ENCODE measurements at places on chromosomes 6 and 20.

DNA sequence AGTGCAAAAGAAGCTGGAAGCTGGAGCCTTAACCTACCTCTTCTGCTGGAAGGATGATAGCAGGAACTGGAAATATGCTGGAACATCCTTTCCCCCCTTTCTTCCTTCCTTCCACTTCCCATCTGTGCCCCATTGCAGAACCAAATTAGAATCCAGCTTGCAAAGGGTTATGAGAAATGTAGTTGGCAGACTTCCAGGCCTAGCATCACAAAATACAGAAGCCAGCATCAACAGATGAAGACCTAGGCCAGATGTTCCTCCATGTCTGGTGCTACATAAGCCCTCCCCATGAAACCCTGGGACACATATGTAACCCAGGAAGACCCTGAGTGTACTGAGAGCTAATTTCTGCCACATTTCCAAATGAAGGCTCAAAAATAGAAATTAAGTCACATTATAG is 40.0 kb upstream of the TFAP2B start:
- DNase-seq = no peak

DNA sequence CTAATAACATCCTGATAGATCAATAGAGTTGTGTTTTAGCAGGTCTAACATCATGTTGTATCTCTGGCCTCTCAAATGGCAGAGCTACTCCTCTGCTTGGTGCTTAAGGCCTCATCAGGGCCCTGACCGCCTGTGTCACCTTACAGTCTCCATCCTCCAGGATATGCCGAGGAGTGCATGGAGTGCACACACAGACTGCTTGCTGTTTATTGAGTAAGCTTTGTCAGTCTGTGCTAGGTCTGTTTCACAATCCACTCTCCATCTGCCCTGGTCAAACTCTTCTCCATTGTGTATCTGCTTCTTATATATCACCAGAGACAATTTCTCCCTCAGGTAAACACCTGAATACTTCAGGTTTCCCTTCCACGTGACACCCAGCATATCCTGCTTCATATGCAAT is 136.1 kb downstream of the SLC24A3 start:
- DNase-seq = peak; percentile 22

DNA sequence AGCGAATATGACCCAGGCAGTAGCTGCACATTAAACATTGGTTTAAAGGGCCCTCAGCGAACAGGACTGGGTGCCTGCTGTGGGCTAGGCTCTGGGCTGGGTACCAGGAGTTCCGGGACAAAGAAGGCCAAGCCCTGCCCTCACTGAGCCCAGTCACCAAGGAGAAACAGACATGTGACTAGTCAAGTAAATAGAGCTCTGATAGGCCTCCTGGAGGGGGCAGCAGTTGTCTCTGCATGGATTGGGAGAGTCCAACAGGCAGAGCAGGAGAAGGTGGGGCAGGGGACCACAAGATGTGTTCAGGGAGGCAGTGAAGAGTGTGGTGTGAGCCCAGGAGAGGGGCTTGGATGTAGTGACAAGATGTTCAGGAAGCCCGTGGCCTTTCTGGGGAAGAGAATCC is 3.1 kb downstream of the HM13 start:
- peak; percentile 35 for DNase-seq

DNA sequence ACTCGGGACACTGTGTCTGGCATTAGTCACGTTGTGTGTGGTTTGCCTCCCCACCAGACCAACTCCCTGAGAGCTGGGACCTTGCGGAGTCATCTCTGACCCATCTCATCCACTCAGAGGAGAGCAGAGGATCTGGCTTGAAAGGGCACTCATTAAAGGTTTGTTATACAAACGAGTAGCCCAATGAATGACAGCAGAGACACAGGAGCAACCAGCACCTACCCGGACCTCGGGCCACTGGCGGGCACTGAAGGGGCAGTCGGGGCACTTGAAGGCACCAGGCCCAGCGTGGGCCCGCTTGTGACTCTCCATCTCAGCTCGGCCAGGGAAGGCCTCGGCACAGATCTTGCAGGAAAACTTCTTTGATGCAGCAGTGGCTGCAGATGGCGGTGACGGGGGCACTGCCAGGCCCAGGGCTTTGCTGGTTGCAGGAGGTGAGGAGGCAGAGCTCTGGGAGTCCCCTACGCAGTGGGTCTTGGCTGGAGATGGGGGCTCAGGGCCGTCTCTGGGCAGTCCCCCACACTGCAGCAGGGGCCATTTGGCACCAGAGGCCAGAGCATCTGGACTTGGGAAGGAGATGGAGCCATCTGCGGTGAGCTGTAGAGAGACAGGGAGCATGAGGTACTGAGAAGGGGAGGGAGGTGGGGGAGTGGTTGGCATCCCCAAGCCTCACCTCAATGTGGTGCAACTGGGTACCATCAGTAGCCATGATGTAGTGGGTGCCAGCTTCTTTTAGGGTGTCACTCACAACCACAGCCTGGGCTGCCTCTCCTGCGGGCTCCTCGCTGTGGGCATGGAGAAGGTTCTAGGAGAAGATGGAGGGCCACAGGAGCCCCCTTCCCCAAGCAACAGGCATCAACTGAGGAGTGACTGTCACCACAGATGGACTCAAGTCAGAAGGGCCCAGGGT is 17.7 kb downstream of the PCIF1 start:
- DNase-seq = no peak

DNA sequence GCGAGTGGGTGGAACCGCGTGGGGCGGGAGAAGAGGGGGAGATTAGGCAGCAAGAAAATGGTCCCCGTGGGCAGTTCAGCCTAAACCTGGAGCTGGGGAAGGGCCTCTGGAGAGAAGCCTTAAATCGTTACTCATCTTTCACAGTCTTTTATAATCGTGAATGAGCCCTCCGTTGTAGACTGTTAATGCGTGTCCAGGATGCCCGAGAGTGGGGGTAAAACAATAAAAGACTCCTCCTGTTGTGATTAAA is 11.0 kb upstream of the ELOVL5 start:
- DNase-seq = no peak

GRCh38 chr20:19497064-19497463 is 261.0 kb upstream of the RIN2 start:
- no peak for DNase-seq

DNA sequence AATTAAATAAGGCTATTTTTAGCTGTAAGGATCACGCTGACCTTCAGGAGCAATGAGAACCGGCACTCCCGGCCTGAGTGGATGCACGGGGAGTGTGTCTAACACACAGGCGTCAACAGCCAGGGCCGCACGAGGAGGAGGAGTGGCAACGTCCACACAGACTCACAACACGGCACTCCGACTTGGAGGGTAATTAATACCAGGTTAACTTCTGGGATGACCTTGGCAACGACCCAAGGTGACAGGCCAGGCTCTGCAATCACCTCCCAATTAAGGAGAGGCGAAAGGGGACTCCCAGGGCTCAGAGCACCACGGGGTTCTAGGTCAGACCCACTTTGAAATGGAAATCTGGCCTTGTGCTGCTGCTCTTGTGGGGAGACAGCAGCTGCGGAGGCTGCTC is 84.0 kb downstream of the RAMACL start:
- no peak for DNase-seq

DNA sequence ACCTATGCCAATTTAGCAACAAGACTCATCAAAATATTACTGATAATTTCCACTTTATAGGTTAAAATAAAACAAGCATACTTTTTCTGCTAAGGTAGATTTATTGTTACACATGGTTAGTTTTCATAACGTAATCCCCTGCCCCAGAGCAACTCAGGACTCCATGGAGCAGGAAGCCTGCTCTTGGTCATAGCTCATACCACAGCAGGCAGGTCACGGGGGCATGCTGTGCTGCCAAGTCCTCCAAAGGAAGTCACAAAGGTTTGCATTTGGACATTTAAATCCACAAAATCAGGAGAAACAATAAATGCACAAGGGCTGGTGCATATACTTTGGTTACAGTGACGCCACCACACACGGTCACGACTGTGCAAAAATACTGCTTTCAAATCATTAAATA is 12.5 kb downstream of the GZF1 start:
- no peak for DNase-seq

DNA sequence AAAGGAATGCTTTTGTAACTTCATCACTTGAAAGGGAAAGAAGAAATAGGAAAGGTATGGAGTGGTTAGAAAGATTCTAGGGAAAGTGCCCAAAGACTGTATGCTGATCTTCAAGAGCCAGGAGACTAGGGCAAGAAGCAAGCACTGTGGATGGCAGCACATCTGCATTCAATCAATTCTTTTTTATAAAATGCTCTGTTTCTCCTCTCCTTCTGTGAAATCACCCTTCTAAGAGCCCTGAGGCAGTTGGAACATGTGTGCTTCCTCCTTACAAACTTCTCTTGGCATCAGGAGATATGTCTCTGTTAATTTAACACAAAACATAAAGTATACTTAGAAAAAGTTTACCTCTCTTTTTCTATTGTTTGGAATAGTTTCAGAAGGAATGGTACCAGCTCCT is 1162.2 kb upstream of the GJE1 start:
- DNase-seq = no peak

DNA sequence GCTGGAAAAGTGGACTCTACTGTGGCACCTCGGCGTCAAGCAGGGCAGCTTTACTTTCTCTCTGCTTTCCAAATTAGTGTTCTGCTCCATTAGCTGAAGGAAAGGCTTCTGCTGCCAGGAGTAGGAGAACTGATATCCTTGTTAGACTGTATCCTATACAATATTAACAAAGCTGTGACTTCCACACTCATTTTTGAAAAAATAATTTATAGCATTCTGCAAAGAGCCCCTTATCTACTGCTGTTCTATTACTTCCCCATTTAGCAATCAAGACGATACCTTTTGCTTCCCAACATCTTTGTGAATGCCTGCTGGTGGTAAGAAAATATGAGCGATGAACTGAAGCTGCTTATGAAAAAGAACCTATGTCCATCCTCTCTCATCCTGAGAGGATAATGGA is 151.1 kb downstream of the UBE3D start:
- no peak for DNase-seq

DNA sequence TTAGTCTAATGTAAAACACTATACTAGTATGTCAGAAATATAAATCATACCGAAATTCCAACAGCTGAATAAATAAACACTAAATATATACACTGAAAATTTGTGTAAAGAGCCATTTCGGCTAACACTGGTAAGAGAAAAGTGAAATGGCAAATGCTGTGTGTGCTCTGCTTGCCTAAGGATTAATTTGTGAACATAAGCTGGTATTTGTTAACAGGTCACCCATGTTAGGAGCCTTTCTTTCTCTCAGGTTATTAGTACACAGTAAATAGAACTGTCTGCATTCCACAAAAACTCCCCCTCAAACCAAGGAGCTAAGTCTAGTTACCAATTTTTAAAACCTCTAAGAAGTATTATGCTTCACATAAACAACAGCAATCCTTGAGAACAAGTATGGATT is 27.0 kb downstream of the ELOVL5 start:
- no peak for DNase-seq

DNA sequence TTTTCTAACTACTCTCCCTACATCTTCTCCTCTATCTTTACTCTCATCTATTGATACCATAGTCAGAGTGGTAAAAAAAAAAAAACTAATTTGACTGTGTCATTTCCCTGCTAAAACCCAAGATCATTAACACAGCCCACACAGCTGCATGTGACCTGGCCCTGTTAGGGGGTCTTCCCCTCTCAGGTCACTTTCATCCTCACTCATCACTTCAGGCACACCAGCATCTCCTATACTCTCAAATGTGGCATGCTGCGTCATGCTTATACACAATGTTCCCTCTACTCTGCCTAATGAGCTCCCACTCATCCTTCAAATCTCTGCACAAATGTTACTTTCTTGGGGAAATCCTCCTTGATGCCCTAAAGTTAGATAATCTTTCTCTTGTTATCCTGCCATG is 86.8 kb downstream of the CDK19 start:
- DNase-seq = no peak

- DNase-seq = peak; percentile 92
Measured at GRCh38 chr6:125612345-125612846, 137.0 kb upstream of the HEY2 start.

- DNase-seq = no peak
Measured at GRCh38 chr20:46328200-46328882, 20.0 kb upstream of the CDH22 start.

- DNase-seq = no peak
Measured at GRCh38 chr20:31845300-31845863, at the start of gene FOXS1. TSS of gene FOXS1 (minus strand) at chr20:31845604. CDS start at chr20:31845542, 62 bp downstream.

- DNase-seq = no peak
Measured at GRCh38 chr20:53942973-53943372, 127.4 kb downstream of the BCAS1 start.

GRCh38 chr6:54243699-54244098 is 64.5 kb upstream of the TINAG start:
- DNase-seq = no peak

- no peak for DNase-seq
Measured at GRCh38 chr20:11217326-11218172, 543.8 kb upstream of the JAG1 start.

- DNase-seq = no peak
Measured at GRCh38 chr6:91886183-91886795, 1299.4 kb upstream of the MAP3K7 start.

GRCh38 chr20:33868595-33868994 is 57.4 kb downstream of the CHMP4B start:
- no peak for DNase-seq

- no peak for DNase-seq
Measured at GRCh38 chr20:3697588-3698305, 14.7 kb downstream of the SIGLEC1 start.

DNA sequence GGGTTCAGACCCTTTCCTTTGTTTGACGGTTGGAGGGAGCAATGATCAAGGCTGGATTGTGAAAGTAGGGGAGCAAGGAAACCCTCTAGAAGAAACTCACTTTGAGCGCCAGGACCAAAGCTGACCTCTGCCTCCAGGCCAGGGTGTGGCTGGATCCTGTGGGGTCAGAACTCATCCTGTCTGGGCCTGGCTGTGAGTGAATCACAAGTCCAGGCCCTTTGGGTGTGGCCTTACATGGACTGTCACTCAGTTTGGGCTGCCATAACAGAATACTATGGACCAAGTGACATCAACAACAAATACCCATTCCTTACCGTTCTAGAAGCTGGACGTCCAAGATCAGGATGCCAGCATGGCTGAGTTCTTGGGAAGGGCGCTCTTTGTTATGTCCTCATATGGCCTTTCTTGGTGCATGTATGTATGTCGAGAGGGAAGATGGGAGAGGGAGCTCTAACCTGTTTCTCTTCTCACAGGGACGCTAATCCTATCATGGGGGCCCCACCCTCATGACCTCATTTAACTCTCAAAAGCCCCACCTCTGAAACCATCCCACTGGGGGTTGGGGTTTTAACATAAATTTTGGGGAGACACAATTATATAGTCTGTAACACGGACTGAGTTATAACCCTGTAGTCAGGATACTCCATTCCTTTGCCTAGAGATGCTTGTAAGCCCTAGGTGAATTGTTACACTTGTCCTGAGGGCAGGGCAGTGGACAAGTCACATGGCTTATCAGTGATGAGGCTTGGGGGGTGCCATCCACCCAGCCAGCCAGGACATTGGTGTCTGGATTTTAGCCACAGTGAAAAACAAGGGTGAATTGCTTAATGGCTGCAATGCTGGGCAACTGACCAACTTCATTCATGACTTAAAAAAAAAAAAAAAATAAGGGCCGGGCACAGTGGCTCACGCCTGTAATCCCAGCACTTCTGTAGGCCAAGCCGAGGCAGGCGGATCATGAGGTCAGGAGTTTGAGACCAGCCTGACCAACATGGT is 80.0 kb downstream of the TRMT11 start:
- no peak for DNase-seq
